ENCODE measurements at places on chromosomes 11 and 22.

- DNase-seq: no peak
These were observed 8.0 kb downstream of the SIK3 start for GRCh38 chr11:117090111-117090706.

- no peak for DNase-seq
These were observed 86.3 kb downstream of the FCHSD2 start for GRCh38 chr11:73055655-73056354.

GRCh38 chr11:76765863-76766350 is 17.2 kb upstream of the TSKU start:
- DNase-seq: no peak

DNA sequence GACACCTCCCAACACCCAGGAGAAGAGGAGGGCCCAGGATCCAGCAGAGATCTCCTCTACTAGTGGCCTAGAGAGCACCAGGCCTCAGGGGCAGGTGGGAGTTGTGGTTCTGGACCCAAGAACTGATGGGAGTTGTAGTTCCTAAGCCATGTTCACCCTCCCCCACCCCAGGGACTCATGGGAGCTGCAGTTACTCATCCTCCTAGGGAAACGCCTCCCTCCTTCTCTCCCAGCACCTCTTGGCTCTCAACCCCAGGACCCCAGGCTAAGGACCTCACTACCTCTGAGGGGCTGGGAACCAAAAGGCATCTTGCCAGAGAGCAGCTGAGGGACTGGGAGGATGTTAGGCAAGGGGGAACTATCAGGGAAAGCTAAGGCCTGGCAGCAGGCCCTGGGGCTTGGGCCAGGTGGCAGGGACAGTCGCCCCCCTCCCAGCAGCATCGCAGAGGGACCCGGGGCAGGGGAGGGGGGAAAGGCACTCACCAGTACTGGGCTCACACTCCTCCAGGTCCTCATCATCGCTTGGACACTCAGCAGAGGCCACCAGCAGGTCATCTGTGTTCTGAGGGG is 28.9 kb downstream of the SLC22A12 start:
- no peak for DNase-seq

GRCh38 chr11:73236854-73237253 is 18.8 kb downstream of the P2RY2 start:
- DNase-seq: no peak

DNA sequence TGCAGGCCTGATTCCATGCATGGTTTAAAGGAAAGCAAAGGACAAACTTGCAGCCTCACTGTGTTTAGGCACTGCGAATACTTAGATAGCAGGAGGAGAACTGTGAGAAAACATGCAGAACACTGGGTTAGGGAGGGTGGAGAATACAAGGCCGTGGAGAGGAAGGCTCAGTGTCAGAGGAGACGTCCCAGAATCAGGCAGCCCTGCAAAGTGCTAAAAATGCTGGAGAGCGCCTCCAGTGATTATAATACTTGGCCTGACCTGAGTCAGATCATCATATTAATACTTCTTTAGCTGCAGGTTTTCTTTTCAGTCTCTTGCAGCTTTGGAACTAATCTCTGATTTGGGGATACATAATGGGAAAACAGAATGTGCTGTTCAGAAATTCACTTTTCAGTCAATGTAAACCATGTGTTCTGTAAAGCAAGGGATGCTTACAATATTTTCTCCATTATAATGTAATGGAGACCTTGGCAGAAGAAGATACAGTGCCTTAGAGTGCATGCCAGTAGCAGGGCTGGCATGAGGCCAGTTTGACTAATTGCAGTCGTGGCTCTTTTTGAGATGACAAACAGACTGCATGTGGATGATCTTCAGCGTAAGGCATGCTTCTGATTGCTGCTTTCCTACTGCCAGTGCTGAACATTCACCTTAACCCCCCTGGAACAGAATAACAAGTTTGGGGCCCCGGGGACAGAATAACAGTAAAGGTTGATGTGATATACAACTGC is 16.8 kb downstream of the EXT2 start:
- DNase-seq: no peak

GRCh38 chr11:8593935-8594909 is at the start of gene STK33:
Gene STK33 (minus strand): TSS chr11:8594228. CDS start chr11:8474905, 119,323 bp downstream.
- DNase-seq: no peak

DNA sequence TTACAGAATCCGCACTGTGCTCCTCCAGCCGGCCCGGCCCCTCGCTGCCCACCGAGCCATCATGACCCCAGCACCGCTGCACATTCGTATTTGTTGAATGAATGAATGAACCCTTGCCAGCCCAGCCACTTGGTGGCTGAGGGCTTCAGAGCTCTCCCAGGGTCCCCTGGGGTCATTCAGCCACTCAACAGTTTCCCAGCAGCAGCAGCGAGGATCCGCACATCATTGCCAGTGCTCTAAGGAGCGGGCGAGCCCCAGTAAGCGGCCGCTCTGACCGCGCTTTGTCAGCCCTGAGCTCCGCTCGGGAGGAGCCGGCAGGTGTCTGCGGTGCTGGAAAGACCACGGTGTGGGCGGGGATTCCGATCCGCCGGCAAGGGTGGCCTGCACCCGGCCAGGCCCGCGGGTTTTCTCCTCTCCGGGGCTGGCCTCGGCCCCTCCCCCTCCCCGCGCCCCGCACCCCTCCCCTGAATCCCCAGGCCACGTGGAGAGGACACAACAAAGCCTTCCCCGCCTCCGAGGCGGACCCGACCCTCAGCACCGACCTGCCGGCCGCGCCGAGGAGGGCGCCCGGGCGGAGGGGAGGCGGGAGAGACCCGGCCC is 563 bp downstream of the BID start:
- DNase-seq: peak; percentile 33

- no peak for DNase-seq
These were observed 307.0 kb downstream of the AASDHPPT start for GRCh38 chr11:106384429-106384828.

DNA sequence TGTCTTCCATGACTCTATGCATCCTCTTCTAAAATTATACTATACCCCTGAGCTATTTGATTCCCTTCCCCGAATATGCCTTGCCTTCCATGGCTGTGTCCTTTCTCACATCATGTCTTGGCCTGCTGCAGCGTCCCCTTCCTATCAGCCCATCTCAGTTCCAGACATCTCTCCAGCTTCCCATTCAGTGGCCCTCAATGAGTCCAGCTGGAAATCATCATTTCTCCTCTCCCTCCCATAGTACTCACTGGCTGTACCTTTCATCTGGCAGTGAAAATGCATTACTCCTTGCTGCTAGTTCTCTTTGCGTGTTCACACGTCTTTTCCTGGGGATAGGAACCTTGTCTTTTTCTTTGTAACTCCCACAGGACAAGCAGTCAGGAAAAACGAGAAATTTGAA is 486.8 kb downstream of the NTM start:
- no peak for DNase-seq

DNA sequence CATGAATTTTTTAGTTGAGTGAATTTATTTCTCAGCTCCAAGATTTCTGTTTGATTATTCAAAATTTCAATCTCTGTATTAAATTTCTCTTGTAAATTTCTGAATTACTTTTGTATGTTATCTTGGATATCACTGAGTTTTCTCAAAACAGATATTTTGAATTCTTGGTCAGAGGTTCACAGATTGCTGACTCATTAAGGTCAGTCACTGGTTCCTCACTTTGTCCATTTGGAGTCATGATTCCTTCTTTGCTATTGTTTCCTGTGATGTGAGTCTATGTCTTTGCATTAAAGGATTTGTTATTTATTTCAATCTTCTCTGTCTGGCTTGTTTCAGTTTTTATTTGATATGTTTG is 10.2 kb upstream of the IL17RA start:
- DNase-seq: no peak

DNA sequence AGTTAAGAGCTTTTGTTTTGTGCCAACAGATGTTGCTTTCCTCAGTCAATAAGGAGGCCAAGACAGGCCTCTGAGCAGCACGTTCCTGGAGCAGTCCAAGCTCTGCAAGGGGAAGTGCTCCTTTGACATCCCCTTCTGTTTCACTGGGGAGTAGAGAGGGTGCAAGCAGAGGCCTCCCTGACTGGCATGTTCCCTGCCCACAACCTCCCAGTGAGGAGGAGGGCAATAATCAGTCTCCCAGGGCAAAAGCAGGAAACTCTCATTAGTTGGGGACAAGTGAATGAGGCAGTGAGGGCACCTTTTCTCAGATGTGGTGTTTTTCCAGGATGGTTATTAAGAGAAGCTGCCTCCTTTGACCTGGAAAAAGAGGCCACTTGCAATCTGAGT is 79.5 kb upstream of the ZBED5 start:
- no peak for DNase-seq

- DNase-seq: no peak
These were observed 1.2 kb downstream of the USH1C start for GRCh38 chr11:17543041-17543440.

DNA sequence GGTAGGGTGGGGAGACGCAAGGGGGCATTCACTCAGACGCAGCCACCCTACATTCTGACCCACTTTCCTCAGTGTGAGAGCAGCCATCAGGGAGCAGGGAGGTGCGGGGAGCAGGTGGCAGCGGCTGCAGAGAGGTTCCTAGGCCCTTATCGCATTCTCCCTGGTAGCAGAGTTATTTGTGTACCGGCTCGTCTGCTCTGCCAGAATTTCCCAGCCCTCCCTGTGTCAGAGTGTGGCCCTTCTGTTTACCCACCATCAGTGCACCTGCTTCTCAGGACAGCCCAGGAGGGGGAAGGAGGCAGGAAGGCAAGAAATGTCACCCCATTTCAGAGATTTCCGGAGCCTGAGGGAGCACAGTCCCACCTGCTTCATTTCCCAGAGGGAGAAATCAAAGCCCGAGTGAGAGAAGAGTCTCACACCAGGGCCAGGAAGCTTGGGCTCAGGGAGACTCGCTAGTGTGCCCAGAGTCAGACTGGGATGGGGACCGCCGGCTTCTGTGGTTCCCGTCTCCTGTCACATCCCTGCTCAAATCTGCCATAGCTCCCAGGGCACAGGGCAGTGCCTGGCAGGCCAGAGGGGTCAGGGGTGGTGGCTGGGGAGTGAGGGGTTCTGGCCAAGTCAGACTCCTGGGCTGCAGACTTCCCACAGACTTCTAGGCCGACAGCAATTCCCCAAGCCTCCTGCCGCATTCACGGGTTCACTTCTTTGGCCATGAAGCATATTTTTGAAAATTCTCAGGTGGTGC is 49.7 kb downstream of the ARRB1 start:
- DNase-seq: no peak

DNA sequence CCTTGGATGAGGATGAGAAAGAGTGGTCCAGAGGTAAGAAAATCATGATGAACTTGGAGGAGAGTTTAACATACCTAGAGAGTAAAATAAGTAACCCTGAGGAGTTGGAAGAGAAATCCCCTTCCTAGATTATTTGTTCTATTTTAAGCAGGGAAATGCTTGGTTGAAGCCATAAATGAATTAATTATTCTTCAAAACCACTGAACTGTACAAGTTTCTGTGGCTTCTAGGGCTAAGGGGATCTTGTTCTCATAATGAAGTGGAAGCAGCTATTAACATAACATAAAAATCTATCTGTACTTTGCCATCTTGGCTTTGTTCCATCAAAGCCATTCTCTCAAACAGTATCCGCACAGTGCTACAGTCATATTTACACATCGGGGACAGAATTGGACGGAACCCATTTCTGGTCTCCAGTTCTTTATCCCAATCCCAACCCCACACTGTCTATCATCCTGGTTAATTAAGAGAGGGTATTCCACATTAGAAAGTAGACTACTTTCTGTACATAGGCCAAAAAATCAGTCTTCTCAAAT is 14.5 kb upstream of the ARHGAP42 start:
- DNase-seq: no peak

- no peak for DNase-seq
These were observed 45.5 kb downstream of the NRXN2 start for GRCh38 chr11:64677441-64678023.

DNA sequence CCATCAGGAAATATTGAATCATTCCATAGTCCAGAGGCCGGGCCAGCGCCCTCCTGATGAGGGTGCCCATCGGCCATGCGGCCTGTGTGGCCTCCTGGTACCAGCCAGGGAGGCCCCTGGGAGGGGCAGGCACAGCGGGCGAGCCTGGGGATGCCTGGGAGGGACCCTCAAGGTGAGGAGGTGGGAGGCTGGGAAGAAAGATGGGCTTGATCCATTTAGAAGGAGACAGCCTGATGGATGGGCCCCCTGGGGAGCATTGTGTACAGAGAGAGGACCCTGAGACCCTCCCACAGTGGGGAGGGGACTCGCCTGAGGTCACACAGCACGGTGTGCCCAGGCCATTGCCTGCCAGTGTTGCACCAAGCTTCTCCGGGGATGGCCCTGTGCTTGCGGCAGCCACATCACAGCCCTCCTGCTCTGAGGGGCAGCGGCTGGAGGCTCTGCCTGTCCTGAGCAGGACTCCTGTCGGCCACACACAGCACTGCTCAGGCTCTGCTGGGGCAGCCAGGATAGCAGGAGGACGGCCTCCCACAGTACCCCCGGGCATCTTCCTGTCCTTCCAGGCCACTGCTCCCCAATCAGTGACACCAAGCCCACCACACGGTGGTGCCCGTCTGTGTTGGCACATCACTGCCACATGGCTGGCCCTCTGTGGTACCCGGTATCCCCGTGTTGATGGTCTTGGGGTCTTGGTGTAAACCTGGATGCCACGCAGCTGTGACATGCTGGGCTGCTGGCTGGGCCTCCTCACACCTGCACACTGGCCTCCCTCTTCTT is 290.0 kb downstream of the TBC1D22A start:
- no peak for DNase-seq

DNA sequence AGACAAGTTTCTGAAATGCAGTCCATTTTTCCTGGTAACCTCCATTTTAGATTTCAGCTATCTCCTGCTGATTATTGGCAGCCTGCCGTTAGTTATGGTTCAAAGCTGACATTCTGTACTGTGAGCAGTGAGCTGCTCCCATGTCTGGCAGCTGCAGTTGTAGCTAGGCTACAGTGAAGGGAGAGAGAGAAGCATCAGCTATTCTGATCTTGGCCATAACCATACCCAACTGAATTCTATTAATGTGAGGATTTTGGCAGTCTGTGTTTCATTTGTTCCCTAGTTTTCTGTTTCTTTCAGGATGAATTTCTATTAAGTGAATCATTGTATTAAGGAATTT is 33.4 kb downstream of the SIK2 start:
- no peak for DNase-seq

DNA sequence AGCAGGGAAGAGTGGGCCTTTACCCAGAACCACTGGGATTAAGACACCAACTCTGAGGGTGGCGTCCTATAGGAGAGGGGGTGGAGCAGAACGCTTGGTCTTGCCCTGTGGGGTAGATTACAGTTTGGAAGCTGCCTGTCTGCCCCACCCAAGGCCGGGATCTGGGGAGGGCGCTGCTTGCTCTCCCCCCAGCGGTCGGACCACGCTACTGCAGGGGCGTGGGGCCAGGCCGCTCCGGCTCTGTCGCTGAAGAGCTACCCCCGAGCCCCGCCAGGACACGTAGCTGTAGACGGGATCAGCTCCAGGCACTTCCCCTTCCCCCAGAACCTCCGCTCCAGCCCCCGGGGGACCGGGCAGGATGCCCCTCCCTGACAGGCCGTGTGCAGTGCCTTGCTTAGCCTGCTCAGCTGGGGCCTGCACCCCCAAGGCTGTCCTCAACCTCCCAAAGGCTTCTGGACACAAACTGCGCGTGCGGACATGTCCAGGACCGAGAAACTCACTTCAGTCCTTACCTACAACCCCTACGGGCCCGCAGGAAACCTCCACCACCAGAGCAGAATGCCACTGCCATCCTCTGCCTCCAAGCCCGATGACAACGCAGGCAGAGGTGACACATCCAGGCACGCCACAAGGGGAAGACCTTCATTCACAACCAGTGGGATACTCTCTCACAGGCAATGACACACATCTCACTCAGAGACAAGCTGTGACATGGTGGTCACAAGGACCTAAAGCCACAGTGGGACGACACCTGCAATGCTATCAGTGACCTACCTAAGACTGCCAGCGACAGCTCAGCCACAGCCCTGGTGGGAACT is 3.6 kb downstream of the AHNAK start:
- no peak for DNase-seq

GRCh38 chr11:83979593-83979992 is 693.4 kb upstream of the CCDC90B start:
- DNase-seq: no peak
